Naive thymus-derived CD8-positive, alpha-beta T cell (primary cell): ENCODE measurements at places on chromosomes 6 and 20. TPM values are rescaled to one million over a fixed set of nuclear protein-coding genes. Genes with fewer than 3 reads are reported as not detected.

GRCh38 chr20:64205611-64206026 lies 41.4 kb downstream of the MYT1 start:
- DNase-seq: no peak

GRCh38 chr6:46651006-46651405 lies 1.6 kb downstream of the CYP39A1 start:
- no peak for DNase-seq

DNA sequence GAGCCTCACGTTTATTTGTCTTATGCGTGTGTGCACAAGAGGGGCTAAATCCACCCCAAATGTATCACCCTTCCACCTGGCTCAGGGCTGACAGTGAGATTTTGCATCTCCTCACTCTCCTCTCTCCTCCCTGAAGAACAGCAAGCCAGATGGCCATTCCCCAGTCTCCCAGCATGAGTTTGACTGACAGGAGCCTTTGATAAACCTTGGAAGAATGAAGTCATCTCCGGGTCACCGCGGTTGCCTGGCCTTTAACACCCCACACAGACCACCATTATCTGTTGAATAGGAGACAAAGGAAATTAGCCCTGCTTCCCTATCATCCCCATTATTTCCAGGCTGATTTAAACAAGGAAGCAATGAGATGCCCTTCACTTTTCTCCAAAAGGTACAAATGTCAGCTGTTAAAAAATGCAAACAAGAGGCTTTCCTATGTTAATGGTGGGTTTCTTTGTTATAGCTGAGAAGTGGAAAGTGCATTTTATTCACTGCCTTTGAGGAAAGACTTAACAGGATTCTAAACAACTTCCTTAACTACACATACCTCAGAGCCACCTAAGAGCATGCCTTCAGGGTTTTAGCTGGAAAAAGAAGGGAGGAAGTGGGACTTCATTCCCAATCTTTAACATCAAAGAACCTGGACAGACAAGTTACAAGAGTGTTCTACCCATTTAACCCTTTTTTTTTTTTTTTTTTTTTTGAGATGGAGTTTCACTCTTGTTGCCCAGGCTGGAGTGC lies 524.8 kb upstream of the ID4 start:
- DNase-seq: no peak

DNA sequence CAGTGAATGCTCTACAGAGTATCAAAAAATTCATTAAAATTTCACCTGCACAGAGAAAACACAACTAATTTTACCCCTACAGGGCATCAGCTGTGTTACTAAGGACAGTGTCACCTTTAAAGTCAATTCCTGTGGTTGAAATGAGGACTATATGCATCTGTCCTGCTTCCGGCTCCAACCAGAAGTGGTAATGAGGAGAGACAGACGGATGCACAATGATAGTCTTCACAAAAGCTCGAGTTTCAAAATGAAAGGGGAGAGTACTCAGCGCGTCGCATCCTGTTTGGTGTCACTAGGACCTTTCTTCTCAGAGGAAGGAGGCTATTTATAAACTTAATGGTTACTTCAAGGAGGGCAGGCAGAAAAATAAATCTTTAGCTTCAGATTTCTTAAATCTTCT lies 86.5 kb downstream of the LYRM4 start:
- DNase-seq: peak; percentile 62

DNA sequence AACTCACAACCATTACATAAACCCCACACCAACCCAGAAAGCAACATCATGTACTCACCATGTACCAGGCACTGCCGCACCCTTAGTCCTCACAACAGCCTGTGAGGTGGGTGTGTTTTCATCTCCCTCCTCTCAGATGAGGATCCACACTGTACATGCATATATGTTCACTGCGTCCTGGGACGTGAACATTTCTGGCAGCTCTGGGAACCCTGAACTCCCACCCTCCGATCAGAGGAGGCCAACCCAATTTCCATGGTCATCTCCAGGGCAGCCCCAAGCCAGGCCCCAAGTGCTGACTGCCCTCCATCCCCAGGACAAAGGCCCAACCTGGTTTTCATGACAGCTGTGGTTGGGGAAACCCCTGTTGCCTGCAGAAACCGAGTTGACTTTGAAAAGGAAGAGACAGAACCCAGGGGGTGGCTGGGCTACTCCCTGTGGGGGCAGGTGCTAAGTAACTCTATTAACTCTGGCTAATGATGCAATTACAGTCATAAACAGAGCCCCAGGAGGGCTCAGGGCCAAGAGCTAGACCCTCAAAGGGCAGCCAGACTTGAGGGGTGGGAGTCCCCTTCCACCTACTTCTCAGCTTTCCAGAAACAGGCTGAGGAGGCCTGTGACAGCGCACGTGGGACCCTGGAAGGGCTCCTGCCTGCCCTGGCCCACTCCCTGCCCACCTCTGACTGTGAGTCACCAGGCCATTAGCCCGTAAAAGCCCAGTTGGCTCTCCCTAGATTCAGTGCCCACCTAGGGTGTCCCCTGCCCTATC lies 2.6 kb downstream of the TFEB start:
- DNase-seq: peak; percentile 26

- no peak for DNase-seq
Observed at GRCh38 chr6:4936681-4937041, 67.2 kb downstream of the RPP40 start.

GRCh38 chr20:41560970-41561369 lies 57.2 kb downstream of the CHD6 start:
- no peak for DNase-seq

GRCh38 chr6:52754443-52754842 lies 8.8 kb downstream of the GSTA2 start:
- DNase-seq: no peak

DNA sequence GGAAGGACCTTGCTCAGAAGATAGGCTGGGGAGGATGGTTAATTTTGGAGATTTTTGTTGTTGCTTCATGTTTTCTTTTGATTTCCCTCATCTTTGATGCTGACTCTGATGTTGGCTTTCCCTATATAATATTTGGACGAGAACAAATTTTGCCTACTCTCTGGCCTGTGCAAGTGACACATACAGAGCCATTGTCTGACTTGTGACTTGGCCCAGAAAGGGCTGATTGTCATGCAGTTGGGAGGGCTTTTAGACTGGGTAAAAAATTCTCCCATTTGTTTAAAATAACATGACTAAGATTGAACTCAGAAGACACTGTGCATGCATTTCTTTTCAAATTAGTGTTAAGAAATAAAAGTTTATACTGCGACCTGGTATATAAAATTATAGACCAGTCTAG lies 98.6 kb upstream of the SUPT3H start:
- DNase-seq: no peak

GRCh38 chr6:25354078-25354932 lies 75.1 kb downstream of the CARMIL1 start:
- DNase-seq: no peak

DNA sequence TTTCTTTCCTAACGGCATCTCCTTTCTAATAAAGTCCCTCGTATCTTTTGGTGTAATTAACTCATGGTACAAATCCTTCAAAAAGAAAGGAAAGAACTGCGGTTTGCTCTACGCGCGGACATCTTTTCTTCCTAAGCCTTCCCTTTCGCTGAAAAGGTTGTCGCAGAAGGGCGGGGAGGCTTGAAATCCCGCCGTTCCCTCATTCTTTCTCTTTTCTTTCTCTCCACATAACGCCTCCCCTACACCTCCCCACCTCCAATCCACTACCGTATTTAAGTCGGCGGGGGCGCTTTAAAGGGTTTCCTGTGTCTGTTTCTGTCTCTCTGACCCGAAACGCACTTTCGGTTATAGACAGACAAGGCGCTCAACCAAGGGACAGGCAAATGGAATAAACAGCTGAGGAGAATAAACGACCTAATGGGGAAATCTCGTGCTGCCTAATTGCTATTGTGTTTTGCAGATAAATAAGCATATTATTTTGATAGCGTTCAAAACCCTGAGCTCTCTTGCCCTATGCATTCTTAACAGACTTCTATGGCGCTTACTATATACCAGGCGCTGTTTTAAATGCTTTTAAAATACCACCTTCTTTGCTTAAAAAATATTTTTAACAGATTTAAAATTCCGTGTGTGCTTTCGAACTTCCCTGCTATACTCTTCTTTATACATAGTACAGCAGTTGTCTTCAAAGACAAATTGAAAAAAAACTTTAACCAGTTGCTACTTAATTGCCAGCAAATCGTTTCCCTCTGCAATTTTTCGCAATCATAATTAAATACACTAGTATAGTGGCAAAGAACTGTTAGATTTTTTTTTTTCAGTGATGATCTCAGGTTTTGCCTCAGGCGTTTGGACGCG lies 2.5 kb upstream of the HEY2 start:
- peak; percentile 65 for DNase-seq

DNA sequence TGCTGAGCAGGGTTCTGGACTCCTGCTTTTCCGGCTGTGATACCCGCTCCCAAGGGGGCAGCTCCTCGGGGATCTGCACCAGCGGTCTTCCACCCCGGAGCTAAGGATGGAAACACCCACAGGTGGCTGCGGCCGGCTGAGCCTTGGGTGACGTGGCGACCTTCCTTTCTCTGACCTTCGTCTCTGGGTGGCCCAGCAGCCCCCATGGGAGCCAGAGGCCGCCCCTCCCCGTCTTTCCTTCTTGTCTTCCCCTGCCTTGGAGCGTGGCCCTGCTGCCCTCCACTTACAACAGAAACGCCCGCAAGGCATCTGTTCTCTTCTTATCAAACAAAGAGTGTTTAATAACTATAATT lies 405.7 kb downstream of the TAF4 start:
- DNase-seq: no peak

Gene VGLL2
- polyA plus RNA-seq: not detected

Gene STMND1
- polyA plus RNA-seq: not detected

Gene TBC1D22B
- 5.1 TPM for polyA plus RNA-seq

Gene GPR6
- not detected for polyA plus RNA-seq
